Mesenteric fat pad (tissue), 1 donor: ENCODE measurements at places on chromosomes 12 and 14.

DNA sequence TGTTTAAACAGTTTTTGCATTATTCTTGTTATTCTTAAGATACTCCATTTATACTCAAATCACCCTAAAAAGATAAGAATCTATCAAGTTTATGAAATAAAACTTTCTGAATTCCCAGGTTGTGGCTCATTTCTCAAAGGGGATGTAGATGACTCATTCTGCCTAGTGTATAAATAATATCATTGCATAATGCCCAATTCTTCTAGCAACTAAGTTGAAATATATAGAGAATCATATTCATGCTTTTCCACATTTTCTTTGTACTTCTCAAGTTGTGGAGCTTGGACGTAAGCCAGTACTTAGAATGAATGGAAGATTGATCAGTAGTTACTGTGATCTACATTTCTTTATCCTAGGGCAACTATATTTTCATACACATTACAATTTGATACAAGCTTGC, 201.1 kb downstream of the PPFIA2 start:
- no peak for DNase-seq

GRCh38 chr14:72541546-72541945, 352.4 kb downstream of the DPF3 start:
- no peak for DNase-seq

GRCh38 chr14:105861985-105862465, 335.6 kb downstream of the TMEM121 start:
- DNase-seq, result no peak

DNA sequence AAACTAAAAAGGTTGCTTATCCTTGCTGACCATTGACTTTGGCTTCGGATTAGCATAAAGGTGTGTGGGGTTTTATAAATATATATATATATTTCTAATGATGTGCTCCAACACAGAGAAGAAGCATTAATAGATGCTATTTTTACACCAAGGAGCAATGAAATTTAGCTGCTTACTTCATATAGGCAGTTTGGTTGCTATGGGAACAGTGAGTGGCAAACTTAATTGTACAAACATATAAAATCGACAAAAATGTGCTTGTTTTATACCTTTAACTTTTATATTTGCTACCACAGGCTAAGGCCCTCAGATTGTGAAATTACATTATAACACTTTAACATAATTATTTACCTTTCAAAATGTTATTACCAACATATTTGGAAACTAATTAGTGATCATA, 303.4 kb downstream of the SEC23A start:
- DNase-seq, result no peak

- DNase-seq, result no peak
Observed at GRCh38 chr12:114662512-114663177, 21.3 kb downstream of the TBX3 start.
